ENCODE measurements at places on chromosomes 1 and 21.

GRCh38 chr1:108316545-108316944 is 72.7 kb upstream of the NBPF4 start:
- DNase-seq, result peak; percentile 21

- no peak for DNase-seq
These were observed 610 bp downstream of the DRAXIN start for GRCh38 chr1:11691928-11692711.

GRCh38 chr1:188065917-188066316 is 1237.2 kb downstream of the PLA2G4A start:
- DNase-seq, result no peak

DNA sequence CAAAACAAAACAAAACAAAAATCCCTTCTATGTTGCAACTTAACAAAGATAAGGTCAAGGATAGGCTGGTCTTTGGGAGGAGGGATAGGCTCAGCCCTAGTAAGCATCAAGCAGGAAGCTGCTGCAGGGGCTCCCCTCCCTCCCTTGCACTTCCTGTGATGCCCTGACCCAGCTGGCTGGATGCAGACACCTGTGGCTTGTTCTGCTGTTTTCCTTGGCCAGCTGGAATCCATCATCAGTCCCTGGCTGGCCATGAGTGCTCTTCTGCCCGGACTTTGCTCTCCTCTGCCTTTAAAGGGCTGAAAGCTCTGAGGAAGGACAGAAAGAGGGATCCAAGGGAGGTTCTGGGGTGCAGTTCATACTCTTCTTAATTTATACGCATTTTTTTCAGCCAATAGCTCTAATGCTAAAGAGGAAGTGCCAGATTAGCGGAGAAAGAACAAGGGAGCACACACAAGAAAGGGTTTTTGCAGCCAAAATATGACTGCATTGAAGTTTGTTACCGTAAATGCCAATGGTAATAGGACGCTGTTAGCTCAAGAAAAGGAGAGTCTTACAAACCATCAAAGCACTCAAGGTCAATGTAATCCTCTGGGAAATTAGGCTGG is 19.9 kb upstream of the UBE2U start:
- no peak for DNase-seq

GRCh38 chr1:169928438-169929209 is 34.9 kb upstream of the SCYL3 start:
- DNase-seq, result peak; percentile 56

DNA sequence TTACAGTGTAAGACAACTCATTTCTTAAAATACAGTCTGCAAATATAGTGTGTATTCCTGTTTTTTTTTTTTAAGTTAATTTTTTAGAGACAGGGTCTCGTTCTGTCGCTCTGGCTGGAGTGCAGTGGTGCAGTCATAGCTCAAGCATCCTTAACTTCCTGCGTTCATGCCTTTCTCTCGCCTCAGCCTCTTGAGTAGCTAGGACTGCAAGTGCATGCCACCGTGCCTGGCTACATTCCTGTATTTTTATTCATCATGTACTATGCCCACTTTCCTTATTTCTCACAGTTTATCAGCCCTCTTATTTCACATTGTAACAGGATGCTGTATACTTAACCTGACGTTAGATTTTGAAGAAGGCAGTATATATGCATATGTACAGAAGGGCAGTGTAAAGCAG is 26.7 kb downstream of the MIER1 start:
- peak; percentile 3 for DNase-seq

DNA sequence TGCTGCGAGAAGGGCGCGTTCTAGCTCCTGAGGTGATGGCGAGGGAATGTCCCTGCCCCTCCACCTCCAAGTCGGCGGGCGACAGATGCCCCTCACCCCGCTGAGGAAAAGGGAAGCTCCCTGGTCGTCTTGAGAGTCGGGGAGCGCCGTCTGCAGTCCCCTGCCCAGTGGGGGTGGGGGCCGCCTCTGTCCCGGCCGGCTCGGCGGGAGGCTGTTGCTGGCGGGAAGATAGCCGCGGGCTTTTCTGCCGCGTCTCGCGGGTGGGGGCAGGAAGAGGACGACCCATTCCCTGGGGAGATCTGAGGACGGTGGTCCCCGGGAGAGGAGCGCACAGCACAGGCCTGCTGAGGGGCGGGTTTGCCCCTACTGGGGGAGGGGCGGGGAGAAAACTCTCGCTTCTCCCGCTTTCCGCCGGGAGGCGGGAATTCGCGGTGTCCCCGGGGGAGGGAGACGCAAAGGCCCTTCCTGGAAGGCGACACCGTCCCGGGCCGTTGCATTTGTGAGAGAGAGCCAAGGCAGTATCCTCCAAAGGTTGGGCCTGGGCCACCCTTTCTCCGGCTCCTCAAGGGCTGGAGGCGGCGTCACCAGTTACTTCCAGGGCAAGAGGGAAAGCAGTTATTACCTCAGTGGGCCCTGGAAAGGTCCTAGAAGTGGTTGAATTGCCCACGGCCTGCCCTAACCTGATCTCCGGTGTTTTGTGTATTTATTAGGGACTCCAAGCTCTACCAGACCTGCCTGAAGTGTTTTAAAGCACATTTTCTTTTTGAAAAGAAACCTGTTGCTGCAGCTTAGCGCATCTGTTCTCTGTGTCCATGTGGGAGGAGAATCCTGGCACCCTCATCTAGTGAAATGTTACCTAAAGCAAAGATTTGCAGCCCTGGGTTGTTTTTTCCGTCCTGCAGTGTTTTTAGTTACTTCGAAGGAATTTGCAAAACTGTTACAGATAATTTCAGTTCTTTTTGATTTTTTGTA is 648 bp downstream of the S100PBP start:
- peak; percentile 64 for DNase-seq

DNA sequence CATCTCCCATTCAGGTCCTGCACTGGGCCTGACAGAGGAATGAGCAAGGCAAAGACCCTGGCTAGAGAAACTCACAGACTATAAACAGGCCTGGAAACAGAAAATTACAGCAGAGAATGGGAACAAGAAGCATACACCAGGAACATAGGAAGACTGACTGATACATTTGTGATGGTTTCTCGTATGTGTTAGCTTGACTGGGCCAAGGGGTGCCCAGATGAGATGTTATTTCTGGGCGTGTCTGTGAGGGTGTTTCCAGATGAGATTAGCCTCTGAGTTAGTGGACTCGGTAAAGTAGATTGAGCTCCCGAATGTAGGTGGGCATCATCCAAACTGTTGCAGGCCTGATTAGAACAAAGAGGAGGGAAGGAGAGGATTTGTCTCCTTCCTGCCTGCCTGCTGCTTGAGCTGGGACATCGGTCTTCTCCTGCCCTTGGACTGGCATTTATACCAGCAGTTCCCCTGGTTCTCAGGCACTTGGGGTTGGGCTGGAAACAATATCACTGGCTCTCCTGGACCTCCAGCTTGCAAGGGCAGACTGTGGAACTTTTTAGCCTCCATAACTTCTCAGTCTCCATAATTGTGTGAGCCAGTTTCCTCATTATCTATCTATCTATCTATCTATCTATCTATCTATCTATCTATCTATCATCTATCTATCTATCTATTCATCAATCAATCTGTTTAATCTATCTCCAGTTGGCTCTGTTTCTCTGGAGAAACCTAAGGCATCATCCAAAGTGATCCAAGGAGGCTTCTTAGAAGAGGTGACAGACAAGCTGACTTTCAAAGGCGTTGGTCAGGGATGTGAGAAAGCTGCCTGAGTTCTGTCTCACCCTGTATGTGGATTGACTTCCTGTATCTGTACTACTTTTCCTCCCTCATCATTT is 9.7 kb upstream of the FOXO6 start:
- DNase-seq, result no peak

DNA sequence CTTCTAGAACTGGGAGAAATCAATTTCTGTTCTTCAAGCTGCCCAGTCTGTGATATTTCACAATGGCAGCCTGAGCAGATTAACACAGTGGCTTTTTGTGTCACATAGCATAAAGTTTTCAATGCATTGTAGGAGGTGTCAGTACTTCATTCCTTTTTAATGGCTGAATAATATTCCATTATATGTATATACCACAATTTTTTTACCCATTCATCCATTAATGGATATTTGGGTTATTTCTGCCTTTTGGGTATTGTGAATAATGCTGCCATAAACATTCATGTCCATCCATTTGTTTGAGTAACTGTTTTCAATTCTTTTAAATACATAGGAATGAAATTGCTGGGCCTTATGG is 191.5 kb downstream of the SETD4 start:
- DNase-seq, result no peak

- peak; percentile 41 for DNase-seq
These were observed 37.3 kb downstream of the MFSD2A start for GRCh38 chr1:39992234-39992633.

GRCh38 chr21:46004168-46004861 is 22.7 kb downstream of the COL6A1 start:
- no peak for DNase-seq

GRCh38 chr1:242128951-242129502 is 130.1 kb upstream of the MAP1LC3C start:
- DNase-seq, result peak; percentile 4

DNA sequence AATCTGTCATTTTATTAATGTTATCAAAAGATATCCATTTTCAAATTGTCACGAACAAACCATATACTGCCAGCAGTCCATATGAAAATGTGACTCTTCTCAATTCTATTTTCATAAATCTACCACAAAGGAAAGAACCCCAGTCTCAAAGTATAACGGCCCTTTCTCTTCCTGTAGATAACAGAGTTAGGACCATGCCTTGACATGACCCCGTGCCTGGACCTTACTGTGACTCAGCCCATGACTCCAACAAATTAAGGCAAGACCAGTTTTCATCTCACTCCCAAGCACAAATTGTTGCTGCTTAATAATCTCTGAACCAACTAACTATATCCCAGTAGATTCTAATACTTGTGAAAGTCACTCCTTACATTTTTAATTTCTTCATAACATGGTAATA is 124.4 kb upstream of the NFIA start:
- DNase-seq, result no peak

DNA sequence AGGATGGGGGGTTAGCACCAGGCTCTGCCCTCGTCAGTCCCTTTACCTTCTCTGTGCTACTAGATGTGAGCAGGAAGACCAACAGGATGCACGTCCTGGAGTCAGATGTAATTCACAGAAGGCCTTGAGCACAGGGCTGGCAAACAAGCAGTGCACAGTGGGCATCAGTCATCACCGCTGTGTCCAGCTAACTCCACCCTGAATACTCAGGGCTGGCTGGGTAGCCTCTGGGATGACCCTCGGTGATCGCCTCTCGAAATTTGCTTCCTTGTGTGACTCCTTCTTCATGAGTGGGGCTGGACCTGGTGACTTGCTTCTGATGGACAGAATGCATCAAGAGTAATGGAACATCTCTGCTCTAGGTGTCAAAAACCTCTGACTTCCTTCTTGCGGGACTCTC is 92.2 kb upstream of the TMPRSS2 start:
- no peak for DNase-seq

DNA sequence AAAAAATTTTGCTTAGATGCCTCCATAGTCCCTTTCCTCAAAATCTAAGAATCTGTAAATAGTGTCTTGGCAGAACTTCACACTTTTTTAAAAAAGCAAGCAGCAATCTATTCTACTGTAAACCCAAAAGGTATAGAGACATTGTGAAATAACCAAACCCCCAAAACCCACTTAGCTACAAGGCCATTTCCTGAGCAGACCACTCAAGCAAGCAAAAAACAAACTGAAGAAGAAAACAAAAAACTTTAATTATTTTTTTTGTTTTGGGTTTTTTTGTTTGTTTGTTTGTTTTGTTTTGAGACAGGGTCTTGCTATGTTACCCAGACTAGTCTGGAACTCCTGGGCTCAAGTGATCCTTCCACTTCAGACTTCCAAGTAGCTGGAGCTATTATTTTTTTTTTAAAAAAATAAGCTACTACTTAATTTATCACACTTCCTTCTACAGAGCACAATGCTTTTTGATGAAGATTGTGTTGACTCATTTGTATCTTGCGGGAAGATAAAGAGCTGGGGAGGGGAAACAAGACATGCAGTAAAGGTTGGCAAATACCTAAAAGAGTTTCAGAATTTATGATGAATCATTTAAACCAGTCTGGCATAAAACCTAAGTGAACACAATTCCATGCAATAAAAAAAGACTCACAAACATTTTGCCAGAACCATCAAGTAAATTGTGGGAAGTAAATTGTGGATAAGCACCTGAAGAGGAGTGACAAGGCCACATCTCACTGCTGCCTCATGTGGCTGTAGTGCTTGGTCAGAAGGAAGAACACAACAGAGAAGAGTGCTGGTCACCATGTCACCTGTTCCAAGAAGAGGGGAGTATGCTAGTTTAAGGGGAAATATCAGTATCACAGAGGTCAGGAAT is 2.7 kb upstream of the PTPN22 start:
- DNase-seq, result no peak

DNA sequence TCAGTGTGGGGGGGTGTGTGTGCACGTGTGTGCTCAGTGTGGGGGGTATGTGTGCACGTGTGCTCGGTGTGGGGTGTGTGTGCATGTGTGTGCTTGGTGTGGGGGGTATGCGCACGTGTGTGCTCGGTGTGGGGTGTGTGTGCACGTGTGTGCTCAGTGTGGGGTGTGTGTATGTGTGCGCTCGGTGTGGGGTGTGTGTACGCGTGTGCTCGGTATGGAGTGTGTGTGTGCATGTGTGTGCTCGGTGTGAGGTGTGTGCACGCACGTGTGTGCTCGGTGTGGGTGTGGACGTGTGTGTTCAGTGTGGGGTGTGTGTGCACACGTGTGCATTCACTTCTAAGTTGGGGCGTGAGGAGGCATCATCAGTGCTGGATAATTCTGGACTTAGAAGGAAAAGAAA is 77.9 kb downstream of the PRDM16 start:
- DNase-seq, result no peak

DNA sequence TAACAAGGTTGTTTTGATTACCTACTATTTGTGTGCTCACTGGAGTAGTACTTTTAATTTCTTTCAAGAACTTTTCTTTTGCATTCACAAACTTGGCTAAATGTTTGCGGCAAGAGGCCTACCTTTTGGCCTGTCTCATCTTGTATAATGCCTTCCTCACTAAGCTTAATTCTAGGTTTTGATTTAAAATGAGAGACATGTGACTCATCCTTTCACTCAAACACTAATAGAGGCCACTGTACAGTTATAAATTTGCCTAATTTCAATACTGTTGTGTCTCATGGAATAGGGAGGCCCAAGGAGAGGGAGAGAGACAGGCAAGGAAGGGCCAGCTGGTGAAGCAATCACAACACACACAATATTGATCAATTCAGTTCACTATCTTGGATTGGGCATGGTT is 66.1 kb downstream of the ZNF644 start:
- no peak for DNase-seq

DNA sequence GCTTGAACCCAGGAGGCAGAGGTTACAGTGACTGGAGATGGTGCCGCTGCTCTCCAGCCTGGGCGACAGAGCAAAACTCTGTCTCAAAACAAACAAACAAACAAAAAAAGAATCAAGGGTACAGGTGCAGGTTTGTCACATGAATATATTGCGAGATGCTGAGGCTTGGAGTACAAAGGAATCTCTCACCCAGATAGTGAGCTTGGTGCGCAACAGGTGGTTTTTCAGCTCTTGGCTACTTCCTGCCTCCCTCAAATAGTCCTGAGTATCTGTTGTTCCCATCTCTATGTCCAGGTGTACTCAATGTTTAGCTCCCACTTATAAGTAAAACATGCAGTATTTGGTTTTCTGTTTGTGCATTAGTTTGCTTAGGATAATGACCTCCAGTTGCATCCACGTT is 173.9 kb upstream of the CACYBP start:
- DNase-seq, result no peak

GRCh38 chr21:43842742-43843141 is 22.3 kb upstream of the AGPAT3 start:
- DNase-seq, result no peak

GRCh38 chr1:10530756-10531495 is 56.2 kb downstream of the PEX14 start:
- DNase-seq, result no peak

- no peak for DNase-seq
These were observed 1.4 kb downstream of the B3GALNT2 start for GRCh38 chr1:235502601-235503402.

- DNase-seq, result no peak
These were observed 3.0 kb upstream of the ZYG11B start for GRCh38 chr1:52723260-52723659.
